ENCODE measurements at places on chromosomes 13 and 19.

GRCh38 chr13:28250542-28250941, 112.2 kb downstream of the PAN3 start:
- DNase-seq: no peak

GRCh38 chr13:89660752-89661151, 1686.7 kb upstream of the MIR17HG start:
- no peak for DNase-seq

- no peak for DNase-seq
These were observed 20.7 kb downstream of the RFC3 start for GRCh38 chr13:33838647-33839046.

GRCh38 chr19:42086770-42087550, 11.0 kb downstream of the ZNF574 start:
- no peak for DNase-seq

GRCh38 chr19:4811328-4812131, 20.0 kb downstream of the TICAM1 start:
- DNase-seq: peak; percentile 99

GRCh38 chr13:53622456-53622855, 593.8 kb downstream of the OLFM4 start:
- no peak for DNase-seq

DNA sequence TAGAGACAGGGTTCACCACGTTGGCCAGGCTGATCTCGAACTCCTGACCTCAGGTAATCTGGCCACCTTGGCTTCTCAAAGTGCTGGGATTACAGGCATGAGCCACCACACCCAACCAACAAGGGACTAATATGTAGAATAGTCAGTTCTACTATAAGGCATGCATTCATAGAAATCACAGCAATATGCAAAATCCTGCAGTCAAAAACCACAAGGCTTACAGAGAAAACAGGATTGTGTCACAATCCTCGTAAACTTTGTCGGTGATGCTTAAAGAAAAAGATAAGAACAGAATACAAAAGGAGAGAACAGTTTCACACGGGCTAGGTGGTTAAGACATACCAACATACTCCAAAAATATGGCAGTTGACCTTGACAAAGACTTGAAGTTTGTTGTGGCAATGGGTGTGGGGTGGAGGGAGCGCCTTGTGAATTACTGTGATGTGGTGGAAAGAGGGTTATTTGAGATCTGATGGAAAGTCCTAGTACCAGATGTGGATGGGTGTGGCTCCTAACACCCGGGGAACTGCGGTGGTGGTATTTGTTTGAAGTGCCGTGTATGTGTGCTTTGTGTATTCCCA, 12.4 kb downstream of the NOSIP start:
- DNase-seq: peak; percentile 66

GRCh38 chr13:44312834-44313551, 60.6 kb upstream of the SERP2 start:
- no peak for DNase-seq

- DNase-seq: no peak
These were observed 109.0 kb upstream of the HTR2A start for GRCh38 chr13:47005756-47006414.

- peak; percentile 26 for DNase-seq
These were observed 37.1 kb upstream of the LSM14A start for GRCh38 chr19:34135054-34135800.

DNA sequence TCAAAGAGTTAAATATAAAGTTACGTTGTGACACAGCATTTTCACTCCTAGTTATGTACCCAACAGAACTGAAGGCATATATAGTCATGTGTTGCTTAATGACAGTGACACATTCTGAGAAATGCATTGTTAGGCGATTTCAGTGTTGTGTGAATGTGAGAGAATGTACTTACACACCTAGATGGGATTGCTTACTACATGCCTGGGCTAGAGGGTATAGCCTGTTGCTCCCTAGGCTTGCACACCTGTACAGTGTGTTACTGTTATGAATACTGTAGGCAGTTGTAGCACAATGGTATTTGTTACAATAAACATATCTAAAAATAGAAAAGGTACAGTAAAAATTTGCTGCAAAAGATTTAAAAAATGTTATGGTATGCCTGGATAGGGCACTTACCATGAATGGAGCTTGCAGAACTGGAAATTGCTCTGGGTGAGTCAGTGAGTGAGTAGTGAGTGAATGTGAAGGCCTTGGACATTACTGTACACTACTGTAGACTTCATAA, 89.2 kb downstream of the DHRS12 start:
- no peak for DNase-seq

GRCh38 chr19:17405250-17406045, at the start of gene BST2:
Gene BST2 (minus strand): TSS chr19:17405630. CDS start chr19:17405575, 55 bp downstream.
- DNase-seq: peak; percentile 71

GRCh38 chr13:104577071-104577815, 1511.0 kb upstream of the SLC10A2 start:
- DNase-seq: no peak

- DNase-seq: no peak
These were observed 11.2 kb downstream of the EXOSC8 start for GRCh38 chr13:37011788-37012187.

- no peak for DNase-seq
These were observed 4.3 kb upstream of the IFNL2 start for GRCh38 chr19:39263912-39264305.

- peak; percentile 16 for DNase-seq
These were observed 2.2 kb upstream of the EID2 start for GRCh38 chr19:39542206-39542605.

- DNase-seq: no peak
These were observed 4.2 kb downstream of the ATP8B3 start for GRCh38 chr19:1807695-1808394.

DNA sequence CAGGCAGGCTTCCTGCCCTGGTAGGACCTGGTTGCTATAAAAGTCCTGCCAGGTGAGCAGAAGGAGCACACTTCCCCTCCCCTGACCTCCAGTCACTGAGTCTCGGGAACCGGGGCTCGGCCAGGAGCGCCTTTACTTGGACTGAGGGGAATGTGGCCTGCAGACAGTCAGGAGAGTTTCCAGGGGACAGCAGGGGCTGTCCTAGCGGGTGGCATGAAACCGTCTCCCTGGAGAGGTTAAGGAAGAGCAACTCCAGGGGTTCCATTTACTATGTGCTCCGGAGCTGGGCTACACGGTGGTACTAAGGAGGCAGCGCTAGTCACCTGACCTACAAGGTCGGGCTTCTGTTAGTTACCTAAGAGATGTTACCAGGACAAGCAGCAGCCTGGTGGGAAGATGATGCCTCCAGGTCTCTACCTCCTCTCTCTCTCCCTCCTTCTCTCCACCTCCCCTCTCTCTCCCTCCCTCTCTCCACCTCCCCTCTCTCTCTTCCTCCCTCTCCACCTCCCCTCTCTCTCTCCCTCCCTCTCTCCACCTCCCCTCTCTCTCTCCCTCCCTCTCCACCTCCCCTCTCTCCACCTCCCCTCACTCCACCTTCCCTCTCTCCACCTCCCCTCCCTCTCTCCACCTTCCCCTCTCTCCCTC, 4.1 kb upstream of the CNOT3 start:
- DNase-seq: no peak

DNA sequence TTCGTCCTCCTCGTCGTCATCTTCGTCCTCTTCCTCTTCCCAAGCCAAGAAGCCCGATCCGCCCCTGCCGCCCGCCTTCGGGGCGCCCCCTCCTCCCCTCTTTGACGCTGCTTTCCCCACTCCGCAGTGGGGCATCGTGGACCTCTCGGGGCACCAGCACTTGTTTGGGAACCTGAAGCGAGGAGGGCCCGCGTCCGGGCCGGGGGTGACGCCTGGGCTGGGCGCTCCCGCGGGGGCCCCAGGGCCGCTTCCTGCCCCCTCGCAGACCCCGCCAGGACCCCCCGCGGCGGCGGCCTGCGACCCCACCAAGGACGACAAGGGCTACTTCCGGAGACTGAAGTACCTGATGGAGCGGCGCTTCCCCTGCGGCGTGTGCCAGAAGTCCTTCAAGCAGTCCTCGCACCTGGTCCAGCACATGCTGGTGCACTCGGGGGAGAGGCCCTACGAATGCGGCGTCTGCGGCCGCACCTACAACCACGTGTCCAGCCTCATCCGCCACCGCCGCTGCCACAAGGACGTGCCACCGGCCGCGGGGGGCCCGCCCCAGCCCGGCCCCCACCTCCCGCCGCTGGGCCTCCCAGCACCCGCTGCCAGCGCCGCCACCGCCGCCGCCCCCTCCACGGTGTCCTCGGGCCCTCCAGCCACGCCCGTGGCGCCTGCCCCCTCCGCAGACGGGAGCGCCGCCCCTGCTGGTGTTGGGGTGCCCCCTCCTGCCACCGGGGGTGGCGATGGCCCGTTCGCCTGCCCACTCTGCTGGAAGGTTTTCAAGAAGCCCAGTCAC, 8.7 kb downstream of the ZNF865 start:
- no peak for DNase-seq

DNA sequence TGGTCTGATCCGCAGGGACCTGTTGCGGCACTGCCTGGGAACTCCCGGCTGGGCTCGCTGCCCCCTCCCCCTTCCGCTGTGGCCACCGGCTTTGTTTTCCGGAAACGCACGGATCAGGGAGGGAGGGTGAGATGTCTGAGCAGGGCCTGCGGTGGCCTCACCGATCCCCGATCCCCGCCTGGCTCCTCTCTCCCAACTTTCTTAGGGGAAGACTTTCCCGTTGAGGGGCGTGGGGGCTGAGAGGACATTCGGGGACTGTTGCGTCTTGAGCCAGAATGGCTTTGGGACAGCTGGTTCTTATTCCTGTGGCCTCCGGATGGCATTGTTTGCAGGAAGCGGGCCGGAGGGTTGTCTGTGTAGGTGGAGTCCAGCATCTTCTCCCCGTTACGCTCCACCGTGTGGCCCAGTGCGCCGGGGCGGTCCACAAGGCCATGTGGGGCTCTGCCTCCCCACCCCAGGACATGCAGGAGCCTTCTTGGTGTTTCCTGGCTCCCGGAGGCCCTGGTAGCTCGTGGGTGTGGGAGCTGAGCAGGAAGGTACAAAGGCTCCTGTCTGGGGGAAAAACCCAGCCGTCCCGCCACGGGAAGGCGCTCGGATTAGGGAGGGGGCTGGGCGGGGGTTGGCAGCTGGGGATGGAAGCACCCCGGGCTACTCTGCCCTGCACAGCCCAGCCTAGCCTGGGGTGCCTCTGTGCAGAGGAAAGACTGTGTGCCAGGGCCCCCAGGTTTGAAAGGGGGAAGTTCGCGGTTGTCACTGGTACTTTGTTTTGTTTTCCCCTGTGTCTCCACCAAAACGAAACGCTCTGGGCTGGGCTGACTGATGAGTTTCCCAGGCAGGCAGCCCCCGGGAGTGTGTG, 1.3 kb downstream of the CSNK1G2 start:
- peak; percentile 81 for DNase-seq

DNA sequence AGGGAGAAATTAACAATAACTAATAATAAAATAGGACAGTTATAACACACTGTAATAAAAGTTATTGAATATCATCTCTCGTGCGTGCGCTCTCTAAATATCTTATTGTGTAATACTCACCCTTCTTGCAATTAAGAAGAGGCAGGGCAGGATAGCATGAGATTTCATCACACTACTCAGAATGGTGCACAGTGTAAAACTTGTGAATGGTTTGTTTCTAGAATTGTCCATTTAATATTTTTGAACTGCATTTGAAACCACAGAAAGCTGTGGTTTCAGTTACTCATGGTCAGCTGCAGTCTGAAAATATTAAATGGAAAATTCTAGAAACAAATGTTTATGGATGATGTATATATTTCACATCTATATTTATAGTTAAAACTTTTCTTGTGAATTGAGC, 161.1 kb downstream of the DCT start:
- DNase-seq: no peak

DNA sequence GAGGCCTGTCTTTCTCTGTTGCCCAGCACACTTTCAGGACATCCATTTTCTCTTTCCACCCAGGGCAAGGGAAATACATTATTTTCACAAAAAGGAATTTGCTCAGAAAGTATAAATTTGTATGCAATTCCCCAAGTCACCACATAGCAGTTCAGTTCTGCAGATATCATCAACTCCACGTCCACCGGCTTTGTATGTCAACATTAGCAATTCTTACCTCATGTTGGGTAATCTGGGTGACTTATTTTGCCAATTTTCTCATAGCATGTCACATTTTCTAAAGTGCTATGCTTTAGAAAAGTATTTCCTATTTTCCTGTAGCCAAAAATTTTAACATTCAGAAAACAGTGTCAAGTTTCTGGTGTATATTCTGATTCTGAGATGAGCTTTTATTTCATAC, 501.8 kb downstream of the EFNB2 start:
- DNase-seq: no peak

GRCh38 chr13:106533943-106534638, 1.4 kb downstream of the EFNB2 start:
- DNase-seq: peak; percentile 32

DNA sequence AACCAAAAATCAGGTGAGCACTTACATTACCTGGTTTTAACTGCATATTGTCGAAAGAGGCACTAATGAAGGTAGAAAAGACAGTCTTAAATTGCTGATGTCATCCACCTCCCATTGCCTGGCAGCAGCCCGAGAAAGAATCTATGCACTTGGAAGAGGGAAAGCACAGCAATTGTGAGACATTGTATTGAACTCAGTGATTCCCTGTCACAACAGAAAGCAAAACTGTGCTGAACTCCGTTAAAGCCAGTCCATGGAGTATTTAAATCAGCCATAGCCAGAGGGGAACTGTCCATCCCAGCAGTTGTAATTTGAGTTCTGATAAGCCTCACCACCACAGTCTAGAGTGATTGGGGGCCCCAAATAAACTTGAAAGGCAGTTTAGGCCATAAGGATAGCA, 466.6 kb upstream of the PCDH9 start:
- no peak for DNase-seq

GRCh38 chr13:46662690-46663089, 109.7 kb downstream of the LRCH1 start:
- no peak for DNase-seq

GRCh38 chr13:51416107-51416506, 36.7 kb downstream of the INTS6 start:
- DNase-seq: no peak

DNA sequence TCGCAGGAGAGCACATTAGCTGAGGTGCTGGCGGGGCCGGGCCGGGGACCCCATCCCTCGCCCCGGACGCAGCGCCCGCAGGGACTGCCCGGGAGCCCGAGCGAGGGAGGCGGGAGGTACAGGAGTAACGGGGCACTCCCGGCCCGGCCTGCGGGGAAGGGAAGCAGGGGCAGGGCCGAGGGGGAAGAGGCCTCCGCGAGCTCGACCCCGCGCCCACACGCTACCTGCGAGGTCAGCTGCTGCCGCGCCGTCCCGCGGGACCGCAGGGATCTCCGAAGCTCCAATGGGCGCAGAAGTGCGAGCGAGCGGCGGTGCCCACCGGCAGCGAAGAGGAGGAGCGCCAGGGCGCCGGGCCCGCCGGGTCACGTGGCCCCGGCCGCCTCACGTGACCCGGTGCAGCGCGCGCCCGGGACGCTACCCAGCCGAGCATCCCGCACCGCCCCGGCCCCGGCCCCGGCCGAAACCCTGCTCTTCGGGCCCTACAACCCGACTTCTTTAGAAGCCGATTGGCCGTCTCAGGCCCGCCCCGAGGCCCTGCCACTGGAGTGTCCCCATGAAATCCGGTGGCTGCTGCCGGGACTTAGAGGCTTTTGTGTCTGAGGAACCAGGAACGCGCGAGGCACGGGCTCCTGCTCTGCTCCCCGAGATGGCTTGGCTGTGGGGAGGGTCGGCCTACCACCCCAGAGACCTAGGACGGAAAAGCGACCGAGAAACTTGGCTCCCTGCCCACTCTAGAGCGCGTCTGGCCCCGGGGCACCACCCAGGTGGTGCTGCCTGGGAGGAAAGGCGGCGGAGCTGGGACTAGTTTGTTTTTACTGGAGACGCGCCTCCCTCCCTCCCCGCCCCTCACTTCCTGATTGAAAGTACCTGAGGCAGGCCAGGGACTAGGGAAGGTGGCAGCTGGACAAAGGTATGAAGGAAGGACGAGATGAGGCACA, at the start of gene RCBTB1:
TSS of gene RCBTB1 (minus strand) at position 339 of the 938 bp plus-strand sequence. CDS start 18,279 bp downstream, outside the sequence.
- peak; percentile 74 for DNase-seq
